Sciatic nerve (tissue), 2 donors: ENCODE measurements at places on chromosomes 1 and 21.
A peak's percentile ranks its signal among the peaks of the same experiment; 100 is the strongest.

GRCh38 chr1:62800281-62800680 is 16.3 kb downstream of the ATG4C start:
- no peak for DNase-seq

DNA sequence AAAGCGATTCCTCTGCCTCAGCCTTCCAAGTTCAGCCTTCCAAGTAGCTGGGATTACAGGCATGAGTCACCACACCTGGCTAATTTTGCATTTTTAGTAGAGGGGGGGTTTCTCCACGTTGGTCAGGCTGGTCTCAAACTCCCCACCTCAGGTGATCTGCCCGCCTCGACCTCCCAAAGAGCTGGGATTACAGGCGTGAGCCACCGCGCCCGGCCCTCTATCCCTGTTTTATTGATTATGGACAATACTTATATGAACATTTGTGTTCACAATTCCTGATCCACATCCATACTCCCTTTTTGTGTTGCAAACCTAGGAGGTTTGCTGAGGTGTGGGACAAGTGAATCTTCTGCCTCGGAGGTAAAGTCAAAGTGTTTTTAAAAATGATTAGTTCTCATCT is 245.3 kb downstream of the GREM2 start:
- no peak for DNase-seq

GRCh38 chr1:24491577-24492360 is 10.9 kb upstream of the RCAN3 start:
- no peak for DNase-seq

GRCh38 chr21:45050797-45051489 is 23.4 kb upstream of the ADARB1 start:
- peak; percentile 26 for DNase-seq

DNA sequence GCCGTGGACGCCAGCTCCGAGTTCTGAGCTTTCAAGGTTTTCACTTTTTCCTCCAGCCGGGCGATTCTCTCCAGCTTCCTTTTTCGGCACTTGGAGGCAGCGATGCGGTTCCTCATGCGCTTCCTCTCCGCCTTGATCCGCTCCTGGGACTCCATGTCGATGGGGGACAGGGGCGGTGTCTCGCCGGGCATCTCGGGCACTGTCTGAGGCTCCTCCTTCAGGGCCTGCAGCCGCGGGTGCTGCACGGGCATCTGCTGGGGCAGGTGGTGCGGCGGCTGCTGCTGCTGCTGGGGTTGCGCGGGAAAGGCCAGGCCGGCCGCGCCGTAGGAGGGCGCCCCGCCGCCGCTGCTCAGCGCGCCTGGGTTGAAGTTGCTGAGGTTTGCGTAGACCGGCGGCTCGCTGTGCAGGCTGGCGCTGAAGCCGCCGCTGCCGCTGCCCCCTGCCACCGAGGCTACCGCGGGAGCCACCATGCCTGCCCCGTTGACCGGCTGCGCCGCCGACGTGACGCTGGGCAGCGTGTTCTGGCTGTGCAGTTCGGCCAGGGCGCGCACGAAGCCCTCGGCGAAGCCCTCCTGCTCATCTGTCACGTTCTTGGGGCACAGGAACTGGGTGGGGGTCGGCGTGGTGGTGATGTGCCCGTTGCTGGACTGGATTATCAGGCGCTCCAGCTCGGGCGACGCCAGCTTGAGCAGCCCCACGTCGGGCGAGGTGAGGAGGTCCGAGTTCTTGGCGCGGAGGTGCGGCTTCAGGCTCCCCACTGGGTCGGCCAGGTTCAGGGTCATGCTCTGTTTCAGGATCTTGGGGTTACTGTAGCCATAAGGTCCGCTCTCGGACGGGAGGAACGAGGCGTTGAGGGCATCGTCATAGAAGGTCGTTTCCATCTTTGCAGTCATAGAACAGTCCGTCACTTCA is 1.4 kb downstream of the JUN start:
- DNase-seq, result peak; percentile 74

GRCh38 chr21:45764792-45765191 is 121.3 kb downstream of the PCBP3 start:
- DNase-seq, result no peak

- DNase-seq, result no peak
Observed at GRCh38 chr1:75310067-75310466, 175.9 kb downstream of the LHX8 start.

DNA sequence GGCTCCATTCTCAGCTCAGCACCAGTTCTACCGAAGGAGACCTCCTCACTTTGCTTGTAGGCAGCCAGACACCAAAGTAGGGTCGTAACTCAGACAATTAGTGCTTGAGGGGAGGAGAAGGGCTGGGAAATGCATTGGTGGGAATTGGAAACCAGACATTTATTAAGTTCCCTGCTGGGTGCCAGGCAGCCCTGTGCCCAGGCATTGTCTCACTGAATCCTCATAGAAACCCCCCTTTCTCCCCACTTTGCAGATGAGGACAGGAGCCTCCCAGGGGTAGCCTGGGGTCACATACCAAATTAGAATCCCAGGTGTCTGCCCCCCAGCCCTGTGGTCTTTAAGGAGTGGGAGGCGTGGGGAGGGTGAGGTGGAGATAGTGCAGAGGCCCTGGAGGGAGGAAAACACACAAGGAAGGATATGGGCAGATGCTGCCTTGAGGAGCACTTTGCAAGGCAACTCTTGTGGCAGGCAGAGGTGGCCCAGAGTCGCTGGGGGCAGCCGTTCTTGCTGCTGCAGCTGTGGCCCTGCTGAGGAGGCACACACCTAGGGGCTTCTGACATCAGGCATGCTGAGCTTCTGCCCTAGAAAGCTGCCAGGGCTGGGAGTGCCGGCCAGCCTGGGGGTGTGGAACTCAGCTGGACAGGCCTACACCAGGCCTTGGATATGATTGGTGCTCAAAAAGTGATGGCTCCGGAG is 29.4 kb downstream of the CDK18 start:
- DNase-seq, result no peak

DNA sequence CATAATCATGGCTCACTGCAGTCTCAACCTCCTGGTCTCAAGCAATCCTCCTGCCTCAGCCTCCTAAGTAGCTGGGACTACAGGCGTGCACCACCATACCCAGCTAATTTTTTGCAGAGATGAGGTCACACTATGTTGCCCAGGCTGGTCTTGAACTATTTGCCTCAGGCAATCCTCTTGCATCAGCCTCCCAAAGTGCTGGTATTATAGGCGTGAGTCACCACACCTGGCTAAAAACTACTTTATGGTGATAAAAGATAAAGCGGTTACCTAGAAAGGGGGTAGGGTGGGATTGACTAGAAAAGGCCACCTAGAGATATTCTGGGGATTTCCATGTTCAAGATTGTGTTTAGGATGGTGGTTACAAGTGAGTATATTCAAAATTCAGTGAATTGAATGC is 5.0 kb downstream of the TSTD1 start:
- no peak for DNase-seq

DNA sequence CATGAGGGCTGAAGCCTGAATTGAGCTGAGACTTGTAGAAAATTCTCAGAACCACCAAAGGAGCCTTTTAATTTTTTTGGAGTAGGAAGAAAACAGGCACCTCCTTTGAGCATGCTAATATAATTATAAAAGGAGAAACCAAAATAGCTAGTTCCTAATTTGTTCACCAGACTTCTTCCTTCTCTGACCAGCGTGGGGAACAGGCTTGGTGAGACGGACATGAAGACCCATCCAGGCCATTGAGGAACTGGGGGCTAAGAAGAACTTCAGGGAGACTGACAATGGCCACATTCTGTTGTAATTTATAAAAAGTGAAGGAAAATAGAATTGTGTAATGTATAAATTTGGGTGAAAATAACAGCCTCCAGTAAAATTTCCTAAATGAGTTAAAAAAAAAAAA is 62.6 kb downstream of the MAN1C1 start:
- no peak for DNase-seq

DNA sequence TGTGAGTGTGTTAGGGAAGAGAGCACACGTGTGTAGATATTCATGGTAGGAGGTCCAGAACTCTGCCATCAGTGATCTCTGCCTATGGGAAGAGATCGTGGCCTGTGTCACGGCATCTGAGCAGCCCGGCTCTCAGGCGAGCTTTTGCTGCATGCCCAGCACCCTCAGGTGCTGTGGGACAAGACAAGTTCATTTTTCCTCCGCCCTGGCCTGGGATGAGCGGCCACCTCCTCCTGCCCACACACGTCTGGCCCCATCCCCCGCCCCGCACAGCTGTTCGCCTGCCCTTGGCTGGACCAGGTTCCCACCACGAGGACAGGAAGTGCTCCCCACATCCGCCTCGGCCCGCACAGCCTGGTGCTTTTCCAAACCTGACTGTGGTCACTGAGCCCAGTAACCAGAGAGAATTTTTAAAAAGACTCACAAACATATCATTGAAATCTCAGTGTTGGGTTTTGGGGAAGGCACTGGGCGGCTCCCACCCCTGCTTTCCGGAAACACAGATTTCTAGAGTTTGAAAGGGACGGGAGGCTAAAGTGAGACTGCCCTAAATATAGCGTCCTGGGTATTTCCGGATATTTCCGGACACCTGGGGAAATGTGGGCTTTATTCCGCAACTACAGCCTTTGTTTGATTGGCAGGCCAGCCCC is 18.0 kb downstream of the BMP8A start:
- DNase-seq, result peak; percentile 70

DNA sequence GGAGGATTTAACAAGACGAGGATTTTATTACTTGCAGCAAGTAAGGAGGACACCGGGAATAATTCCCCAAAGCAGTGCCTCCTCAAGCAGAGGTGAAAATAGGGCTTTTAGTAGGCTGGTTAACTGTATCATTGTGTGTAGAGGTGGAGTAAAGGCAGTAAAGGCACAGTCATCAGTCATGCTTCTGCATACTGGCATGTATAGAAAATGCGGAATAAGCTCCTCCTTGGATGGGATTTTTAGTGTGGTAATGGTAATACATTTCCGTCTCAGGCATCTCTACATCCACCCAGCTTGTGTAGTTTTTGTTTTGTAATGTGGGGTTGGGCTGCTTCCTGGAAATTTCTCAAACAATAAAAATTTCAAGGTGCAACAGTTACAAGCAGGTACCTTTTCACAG is 27.4 kb upstream of the GPR25 start:
- no peak for DNase-seq

DNA sequence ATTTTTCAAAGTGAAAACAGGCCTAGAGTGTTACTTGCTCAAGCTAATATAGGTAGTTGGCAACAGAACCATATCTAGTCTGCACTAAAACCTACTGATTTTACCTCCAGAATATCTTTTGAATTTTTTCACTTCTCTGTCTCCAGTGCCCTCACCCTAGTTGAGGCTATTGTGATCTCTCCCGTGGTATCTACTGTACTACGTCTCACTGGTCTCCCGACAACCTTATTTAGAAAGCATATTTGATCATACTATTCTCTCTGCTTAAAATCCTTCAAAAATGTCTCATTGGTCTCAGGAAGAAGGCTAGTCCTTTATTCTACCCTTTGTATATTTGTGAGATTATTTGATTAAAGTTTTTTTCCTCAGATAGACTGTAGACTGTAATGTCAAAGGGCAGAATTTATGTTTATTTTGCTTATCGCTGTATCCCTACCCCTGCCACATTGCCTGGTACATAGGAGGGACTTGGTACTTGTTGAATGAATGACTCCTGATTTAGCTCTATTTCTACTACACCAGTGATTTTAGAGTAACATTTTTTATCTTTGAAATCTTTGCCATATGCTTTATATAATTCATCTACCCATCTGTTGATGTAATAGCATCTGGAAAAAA is 135.5 kb upstream of the KIAA1614 start:
- no peak for DNase-seq

- no peak for DNase-seq
Observed at GRCh38 chr1:200372095-200372884, 37.5 kb downstream of the ZNF281 start.

GRCh38 chr21:37758982-37759381 is 157.3 kb downstream of the KCNJ6 start:
- no peak for DNase-seq

DNA sequence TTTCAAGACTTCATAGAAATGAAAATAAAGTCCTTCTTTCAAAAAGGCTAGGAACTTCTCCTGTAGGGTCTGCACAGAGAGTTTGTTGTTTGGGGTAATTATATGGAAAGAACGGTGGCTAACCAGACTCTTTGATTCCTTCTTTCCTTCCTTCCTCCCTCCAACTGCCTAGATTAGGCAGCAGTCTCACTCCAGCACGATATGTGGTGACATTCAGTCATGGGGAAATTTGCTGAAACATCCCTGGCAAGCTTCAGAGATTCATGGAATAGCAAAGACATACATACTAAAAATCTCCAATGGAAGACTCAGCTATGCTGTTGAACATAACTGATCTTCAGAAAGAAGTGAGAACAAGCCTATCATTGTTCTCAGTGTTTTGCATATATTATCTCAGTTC is 4.3 kb downstream of the NTMT2 start:
- no peak for DNase-seq

GRCh38 chr1:205315008-205315618 is 6.4 kb downstream of the NUAK2 start:
- no peak for DNase-seq

DNA sequence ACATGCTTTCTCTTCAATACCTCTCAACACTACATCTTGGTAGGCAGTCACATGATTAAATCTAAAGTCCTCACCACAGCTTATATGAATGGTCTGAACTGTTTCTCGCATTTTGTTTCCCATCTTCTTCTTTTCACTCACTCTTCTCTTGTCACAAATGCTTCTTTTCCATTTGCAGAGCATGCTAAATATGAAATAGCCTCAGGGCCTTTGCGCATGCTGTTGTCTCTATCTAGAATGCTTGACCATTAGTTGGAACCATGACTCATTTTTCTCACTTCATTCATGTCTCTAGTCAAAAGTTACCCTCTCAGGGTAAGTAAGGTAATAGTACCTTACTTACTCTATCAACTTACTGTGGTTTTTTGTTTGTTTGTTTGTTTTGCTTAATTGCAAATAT is 239.7 kb downstream of the PTPRC start:
- no peak for DNase-seq

DNA sequence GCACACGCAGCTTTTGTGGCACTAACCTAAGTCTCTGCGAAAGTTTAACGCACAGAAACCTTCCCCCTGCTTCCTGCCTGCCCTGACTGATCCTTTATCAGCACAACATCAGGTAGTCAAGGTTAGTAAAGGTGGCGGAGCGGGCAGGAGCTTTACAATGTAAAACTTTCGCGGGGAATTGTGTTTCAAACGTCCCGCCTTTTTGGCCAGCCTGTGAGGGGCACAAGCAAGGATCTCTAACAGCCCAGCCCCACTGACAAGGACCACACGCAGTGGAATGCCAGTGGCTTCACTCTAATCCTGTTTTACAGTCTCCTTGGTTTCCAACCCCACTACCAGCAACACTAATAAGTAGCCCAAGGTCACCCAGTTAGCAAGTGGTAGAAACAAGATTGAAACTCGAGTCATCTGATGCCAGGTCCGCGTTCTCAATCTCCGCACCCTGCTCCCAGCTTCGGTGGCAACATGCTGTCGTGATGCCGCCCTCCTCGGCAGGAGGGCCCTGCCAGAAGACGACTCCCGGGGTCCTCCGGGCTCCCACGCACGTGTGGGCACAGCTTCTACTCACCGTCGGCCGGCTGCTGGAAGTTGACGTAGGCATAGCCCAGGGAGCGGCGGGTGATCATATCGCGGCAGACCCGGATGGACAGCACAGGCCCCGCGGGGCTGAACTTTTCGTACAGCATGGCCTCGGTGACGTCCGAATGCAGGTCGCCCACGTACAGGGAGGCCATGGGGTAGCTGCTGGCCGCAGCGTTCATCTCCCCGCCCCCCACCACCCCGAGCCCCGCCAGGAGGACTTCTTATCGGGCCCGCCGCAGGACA is 1.2 kb downstream of the PABPC4 start:
- peak; percentile 77 for DNase-seq

GRCh38 chr21:29091033-29091432 is 17.6 kb upstream of the CCT8 start:
- no peak for DNase-seq
